SHP77 (cell line): ENCODE measurements at places on chromosomes 4 and X.

GRCh38 chrX:77404419-77404818, 42.8 kb upstream of the FGF16 start:
- no peak for DNase-seq

GRCh38 chrX:104913348-104913747, 307.1 kb downstream of the TEX13A start:
- no peak for DNase-seq

GRCh38 chr4:100880011-100880410, 362.2 kb upstream of the EMCN start:
- DNase-seq: no peak

DNA sequence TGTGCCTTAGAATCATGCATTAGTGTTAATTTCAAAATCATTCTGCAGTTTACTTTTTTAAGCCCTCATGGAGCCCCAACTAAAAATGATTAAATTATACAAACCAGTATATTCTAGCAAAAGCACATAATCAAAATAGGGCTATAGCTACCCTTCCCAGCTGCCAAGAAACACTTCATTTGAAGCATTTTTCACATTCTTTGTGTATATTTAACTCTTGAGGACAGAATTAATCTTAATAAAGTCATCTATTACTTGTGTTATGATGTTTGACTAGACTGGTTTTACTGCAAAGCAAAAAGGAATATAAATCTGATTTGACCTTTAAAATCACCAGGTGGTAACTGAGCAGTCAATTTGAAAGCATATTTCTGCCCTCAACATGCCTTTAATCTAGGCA, 145.1 kb downstream of the PRDM5 start:
- DNase-seq: no peak

GRCh38 chr4:182960746-182961145, 43.6 kb upstream of the DCTD start:
- no peak for DNase-seq

DNA sequence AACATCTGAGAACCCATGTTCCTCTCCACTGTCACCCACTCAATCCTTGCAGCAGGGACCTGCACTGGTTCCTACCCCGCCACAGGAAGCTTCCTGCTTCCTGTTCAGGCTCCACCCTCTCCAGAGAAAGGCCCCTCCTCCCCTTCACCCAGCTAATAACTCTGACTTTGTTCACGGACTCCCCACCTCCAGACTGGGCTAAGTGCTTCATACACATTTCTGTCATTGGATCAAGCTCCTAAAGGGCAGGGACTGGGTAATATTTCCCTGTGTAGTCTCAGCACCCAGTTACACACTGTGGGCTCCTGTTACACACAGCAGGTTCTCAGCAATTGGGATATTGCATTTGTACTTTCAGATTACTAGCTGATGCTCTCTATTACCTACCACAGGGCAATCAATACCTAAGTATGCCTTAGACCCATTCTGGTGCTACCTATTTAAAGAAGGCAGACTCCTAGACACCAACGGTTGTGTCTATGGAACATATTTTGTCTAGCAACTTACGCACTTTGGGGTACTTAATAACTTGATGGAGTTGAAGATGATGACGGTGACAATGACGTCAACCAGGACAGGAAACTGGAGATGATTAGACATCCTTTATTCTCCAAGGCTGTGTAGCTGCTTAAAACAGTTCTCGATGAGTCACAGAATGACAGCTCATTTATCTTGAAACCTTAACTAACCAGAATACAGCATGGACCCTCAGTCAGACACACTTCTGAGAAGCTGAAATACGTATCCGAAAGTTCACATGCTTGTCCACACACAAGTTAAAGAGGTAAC, 58.1 kb downstream of the MAML3 start:
- DNase-seq: peak; percentile 49

DNA sequence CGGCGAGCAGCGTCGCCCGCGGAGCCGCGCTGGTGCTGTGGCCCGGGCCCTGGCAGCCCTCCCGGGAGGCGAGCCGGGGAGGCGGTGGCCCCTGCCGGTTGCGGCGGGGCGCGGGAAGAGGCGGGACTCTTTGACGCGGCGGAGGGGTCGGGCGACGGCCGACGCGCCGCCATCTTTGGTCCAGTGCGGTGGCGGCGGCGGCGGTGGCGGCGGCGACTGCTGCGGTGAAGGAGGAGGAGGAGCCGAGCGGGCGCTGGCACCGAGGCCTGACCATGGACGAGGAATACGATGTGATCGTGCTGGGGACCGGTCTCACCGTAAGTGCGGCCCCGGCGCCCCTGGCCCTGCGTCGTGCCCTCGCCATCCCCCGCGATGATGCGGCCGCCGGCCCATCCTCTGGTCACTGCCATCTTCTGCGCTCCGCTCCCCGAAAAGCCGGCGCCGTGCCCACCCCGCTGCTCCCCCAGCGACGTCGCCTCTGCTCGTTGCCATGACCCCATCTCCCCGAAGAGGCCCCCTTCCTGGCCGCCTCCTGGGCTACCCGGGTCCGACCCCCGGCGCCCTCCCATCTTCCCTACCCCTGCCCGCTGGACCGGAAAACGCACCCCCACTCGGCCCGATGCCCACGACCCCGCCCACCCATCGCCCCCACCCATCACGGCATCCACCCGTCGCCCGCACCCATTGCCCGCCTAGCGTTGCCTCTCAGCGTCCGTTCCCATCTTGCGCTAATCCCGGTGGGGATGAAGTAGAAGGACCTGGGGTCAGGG, at the start of gene GDI1:
GDI1 (plus strand) TSS at position 172 of the 770 bp plus-strand sequence; CDS start at position 273, 101 bp downstream.
- DNase-seq: peak; percentile 34

GRCh38 chr4:43277003-43277402, 384.5 kb downstream of the GRXCR1 start:
- DNase-seq: no peak

- DNase-seq: no peak
Observed at GRCh38 chr4:37757761-37758160, 68.7 kb upstream of the PGM2 start.

- DNase-seq: peak; percentile 1
Observed at GRCh38 chrX:103063191-103063845, 653 bp downstream of the BEX1 start.
